ENCODE measurements at places on chromosomes 1 and 21.

DNA sequence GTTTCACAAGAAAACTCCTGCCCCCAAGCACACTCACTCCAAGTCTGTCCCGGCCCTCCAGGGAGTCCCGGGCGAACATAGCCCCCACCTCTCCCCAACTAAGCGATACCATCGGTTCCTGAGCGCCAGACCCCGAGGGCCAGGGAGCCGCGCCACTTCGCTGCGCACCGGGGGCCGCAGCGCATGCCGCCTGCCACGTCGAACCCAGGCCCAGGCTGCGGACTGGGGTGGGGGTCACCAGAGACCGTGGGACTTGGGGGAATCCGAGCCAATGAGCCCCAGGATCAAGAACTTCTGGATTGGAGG, 801 bp downstream of the RSPO1 start:
- DNase-seq, result no peak

GRCh38 chr21:43578677-43579303, 80.5 kb downstream of the HSF2BP start:
- no peak for DNase-seq

- no peak for DNase-seq
Measured at GRCh38 chr1:15429701-15430149, 8.5 kb upstream of the CTRC start.

- DNase-seq, result no peak
Measured at GRCh38 chr1:71565262-71565661, 484.4 kb upstream of the ZRANB2 start.

- no peak for DNase-seq
Measured at GRCh38 chr1:19955534-19956170, 23.8 kb downstream of the PLA2G2A start.

DNA sequence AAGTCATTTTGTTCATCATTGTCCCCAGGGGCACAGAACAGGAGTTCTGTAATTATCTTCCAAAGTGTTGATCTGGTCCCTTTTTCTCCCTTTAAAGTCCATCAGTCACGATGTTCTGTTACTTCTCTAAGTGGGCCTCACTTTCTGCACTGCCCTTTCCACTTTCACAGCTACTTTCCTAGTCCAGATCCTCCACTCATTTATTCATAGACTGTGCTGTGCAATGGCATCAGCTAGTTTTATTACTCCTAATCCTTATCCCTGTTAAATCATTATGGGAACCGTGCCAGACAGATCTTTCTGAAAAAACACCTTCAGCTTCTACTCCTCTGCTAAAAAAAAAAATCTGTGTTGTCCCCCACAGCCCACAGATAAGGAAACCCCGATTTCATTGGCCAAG, 64.0 kb upstream of the BCL10 start:
- no peak for DNase-seq

GRCh38 chr1:20089328-20090077, 19.5 kb downstream of the PLA2G5 start:
- no peak for DNase-seq

- DNase-seq, result peak; percentile 26
Measured at GRCh38 chr1:21869620-21870121, 57.6 kb downstream of the LDLRAD2 start.
